ENCODE measurements at places on chromosomes 12 and 14. TPM values are rescaled to one million over a fixed set of nuclear protein-coding genes. Genes with fewer than 3 reads are reported as not detected.

- DNase-seq = no peak
- no peaks in the 10 kb centered on the region for H3K36me3 ChIP-seq
- H3K27ac ChIP-seq = no peak overlapping the region
- no peak overlapping the region for H3K4me3 ChIP-seq
Measured at GRCh38 chr12:114735680-114736374, 51.9 kb upstream of the TBX3 start.

Gene KCNK10
- not detected for total RNA-seq

DNA sequence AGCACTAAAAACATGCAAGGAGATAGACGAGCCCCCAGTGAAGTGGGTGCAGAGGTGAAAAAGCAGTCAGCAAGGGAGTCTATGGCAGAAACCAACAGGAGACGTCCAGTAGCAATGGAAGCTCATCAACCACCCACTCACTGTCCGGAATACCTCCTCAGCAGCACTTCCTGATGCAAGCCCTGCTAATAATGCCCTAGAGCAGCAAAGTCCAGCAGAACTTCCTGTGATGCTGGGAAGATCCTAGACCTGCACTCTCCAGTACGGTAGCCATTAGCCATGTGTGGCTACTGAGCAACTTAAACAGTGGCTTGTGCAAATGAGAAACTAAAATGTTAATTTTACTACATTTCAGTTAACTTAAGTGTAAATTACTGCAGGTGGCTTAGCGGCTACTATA, 11.0 kb downstream of the SERPINA9 start:
- H3K27me3 ChIP-seq = no peaks in the 10 kb centered on the region
- H3K4me3 ChIP-seq = no peak overlapping the region
- DNase-seq = no peak
- H3K4me1 ChIP-seq = no peaks in the 10 kb centered on the region
- no peaks in the 10 kb centered on the region for H3K36me3 ChIP-seq
- H3K27ac ChIP-seq = no peak overlapping the region

Gene DLGAP5
- not detected for total RNA-seq

Gene TAS2R7
- total RNA-seq = not detected

Gene MMP14
- 206 TPM for total RNA-seq

GRCh38 chr12:55983232-55983842, 9.5 kb downstream of the RAB5B start:
- H3K36me3 ChIP-seq = no peaks in the 10 kb centered on the region
- no peak for DNase-seq
- no peak overlapping the region for H3K4me3 ChIP-seq
- H3K4me1 ChIP-seq = no peaks in the 10 kb centered on the region

GRCh38 chr14:39232554-39233415, 930 bp upstream of the MIA2 start:
- no peaks in the 10 kb centered on the region for H3K4me1 ChIP-seq
- no peak for DNase-seq
- no peak overlapping the region for H3K27ac ChIP-seq
- no peaks in the 10 kb centered on the region for H3K27me3 ChIP-seq
- H3K36me3 ChIP-seq = no peaks in the 10 kb centered on the region

- no peak for DNase-seq
- H3K4me3 ChIP-seq = no peak overlapping the region
- no peaks in the 10 kb centered on the region for H3K36me3 ChIP-seq
- H3K4me1 ChIP-seq = peaks cover 4% of the 10 kb centered on the region
- H3K27me3 ChIP-seq = no peaks in the 10 kb centered on the region
Measured at GRCh38 chr14:89207925-89208328, 209.1 kb downstream of the FOXN3 start.

GRCh38 chr14:94173885-94174603, at the start of gene PPP4R4:
Gene PPP4R4 (plus strand): TSS chr14:94174322. CDS start chr14:94174466, 144 bp downstream.
- H3K27me3 ChIP-seq = no peaks in the 10 kb centered on the region
- no peaks in the 10 kb centered on the region for H3K36me3 ChIP-seq
- H3K4me3 ChIP-seq = peak within 1 kb of the TSS; percentile 68
- no peak within 1 kb of the TSS for H3K27ac ChIP-seq
- H3K4me1 ChIP-seq = no peaks in the 10 kb centered on the region

GRCh38 chr12:18681818-18682217, 56.0 kb downstream of the PLCZ1 start:
- H3K36me3 ChIP-seq = no peaks in the 10 kb centered on the region
- no peaks in the 10 kb centered on the region for H3K27me3 ChIP-seq
- no peak for DNase-seq
- no peak overlapping the region for H3K4me3 ChIP-seq

GRCh38 chr12:1616233-1617066, 12.6 kb upstream of the WNT5B start:
- DNase-seq = no peak
- no peak overlapping the region for H3K4me3 ChIP-seq
- no peaks in the 10 kb centered on the region for H3K27me3 ChIP-seq
- H3K36me3 ChIP-seq = no peaks in the 10 kb centered on the region
- H3K27ac ChIP-seq = no peak overlapping the region

Measured in aorta (tissue), 5 donors.